HFFc6 (cell line): ENCODE measurements at places on chromosomes 3 and 15.

DNA sequence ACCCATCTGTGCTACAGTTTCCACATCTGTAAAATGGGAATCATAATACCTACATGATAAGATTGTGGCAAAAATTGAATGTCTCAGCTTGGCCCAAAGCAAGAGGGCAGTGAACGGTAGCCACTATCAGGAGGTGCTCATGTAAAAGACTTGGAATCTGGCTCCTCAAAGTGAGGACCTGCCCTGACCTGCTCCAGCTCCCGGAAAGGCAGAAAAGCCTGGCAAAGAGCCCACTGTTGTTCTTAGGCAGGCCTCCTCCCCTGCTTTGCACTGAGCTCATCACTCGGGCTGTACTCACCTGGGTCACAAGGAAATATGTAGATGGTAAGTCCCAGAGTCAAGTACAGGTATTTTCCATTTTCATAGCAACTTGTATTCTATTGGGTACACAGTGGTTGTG, 250.7 kb upstream of the TBL1XR1 start:
- DNase-seq = no peak

GRCh38 chr3:113660896-113661295, 35.5 kb downstream of the USF3 start:
- DNase-seq = no peak

DNA sequence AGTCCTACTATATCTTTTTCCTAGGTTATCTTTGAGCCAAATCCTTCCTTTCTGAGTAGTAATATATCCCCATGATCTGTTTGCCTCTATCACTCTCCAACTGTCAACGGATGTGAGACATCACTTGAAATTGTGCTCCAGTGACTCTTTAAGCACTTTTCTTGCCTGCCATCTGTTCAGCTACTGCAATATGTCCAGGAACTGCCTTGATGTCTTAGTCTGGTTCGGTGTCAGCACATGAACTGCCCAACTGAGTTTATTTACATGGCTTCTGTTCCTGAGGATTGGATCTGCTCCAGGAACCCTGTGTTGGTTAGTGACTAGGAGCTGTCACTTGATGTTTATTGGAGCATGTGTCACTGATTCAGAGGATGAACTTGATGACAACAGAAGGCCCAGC, 116.5 kb downstream of the SLC9A9 start:
- no peak for DNase-seq

DNA sequence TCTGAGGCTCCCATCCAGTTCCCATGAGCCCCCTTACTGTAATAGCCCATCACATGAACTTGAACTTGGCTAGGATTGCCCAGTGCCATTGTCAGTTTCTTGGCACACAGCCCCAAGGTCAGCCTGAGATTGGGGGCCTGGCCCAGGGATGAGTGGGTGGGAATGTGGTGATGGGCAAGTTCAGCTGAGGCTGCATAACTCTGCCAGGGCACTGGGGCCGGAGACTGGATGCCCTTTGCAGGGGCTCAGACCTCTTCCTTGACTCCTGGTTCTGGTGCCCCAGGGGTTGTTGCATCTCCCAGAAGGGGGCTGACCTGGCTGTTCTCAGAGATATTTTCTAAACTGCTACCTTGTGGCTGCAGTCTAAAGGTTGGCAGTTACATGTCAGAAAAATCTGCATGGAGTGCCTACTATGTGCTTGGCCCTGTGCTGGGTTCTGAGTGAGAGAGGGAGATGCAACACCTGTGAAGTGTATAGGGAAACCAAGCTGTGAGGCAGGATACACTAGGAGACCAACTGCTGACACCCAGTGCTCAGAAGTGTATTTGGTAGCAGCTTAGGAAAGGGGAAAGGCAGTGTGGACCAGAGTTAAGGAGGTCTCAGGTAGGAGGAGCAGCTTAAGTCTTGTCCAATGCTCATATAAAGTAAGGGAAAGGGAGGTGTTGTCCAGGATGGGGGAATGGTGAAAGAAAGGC, 74.8 kb upstream of the PRR23C start:
- no peak for DNase-seq

DNA sequence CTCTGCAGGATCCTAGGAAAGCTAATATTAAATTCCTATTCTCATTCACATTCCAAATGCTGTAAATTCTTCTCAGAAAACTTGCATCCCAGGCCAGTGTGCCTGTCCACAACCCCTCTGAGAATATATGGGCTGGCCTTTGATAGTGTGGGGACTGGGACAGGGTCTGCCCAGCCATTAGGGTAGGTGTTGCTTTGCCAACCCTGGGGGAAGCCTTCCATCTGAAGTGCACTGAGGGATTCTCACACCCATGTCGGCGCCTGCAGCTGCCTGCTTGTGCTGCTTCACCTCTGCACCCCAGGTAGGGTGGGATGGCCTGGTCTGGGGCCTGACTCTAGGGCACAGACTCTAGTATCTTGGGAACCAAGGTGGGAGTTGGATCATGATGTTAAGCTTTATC, 15.2 kb upstream of the EXOG start:
- DNase-seq = no peak
